ENCODE measurements at places on chromosomes 6 and 20.

DNA sequence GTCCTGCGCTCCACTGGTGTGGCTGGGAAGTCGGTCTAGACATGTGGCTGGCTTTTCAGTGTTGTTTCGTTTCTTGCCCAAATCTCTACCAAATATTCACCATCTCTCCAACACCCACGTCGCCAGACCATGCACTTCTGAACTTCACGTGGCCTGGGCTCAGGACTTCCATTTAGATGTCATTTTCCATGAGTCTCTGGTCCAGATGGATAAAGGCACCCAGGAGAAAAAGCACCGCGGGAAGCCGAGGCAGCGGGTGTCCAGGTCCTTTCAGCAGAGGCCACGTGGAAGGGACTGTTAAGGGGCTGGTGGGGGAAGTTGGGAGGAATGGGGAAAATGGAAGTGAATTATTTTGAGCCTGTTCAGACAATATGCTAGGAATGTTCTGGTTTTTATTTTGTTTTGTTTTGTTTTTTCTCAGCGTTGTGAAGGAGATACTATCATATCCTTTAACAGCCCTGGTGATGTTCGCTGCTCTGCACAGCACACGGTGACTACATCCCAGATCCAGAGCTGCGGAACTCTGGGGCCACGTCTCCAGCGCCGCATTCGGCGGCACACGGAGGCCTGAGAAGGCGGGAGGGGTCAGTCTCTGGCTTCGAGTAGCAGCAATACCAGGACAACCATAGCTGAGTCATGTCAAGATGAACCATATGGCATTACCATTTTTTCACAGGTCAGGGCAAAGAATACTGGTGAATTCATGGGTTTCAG lies 230.3 kb downstream of the THBS2 start:
- DNase-seq: no peak

DNA sequence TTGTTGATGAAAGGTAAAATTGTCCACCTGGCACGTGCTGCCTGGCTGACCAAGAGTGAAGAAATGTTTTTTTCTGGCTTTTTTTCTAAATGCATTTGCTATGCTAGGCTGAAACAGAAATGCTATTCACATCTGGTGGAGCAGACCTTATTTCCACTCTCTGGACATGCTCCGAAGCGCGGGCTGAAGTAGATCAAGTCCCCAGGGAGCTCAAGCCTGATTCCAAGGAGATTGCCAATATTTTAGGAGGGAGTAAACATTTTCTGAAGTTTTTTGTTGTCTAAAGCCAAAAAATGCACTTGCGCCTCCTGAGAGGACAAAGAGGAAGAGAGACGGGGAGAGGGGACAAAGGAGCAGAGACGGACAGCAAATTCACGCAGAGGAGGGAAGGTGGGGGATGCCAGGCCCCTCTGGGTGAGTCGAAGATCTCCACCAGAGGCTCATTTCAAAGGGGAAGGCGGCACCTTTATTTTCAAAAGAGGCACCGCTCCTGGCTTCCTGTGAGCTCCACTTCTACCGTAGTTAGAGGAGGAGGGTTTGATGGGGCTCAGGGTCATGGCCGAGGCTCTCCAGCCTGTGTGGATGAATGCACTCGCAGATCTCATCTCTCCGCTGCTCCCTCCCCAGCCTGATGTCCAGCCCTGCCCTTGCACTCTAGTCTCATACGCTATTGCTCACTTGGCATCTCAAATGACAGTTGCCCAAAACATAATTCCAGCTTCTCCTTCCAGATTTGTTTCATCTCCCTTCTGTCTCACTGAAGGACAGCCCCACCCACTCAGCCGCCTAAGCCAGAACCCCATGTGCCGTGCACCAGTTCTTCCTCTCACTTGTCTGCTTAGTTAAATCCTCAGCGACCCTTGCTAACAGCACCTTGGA lies 23.1 kb upstream of the SMOC2 start:
- no peak for DNase-seq

- no peak for DNase-seq
Observed at GRCh38 chr6:13767121-13767808, 47.1 kb downstream of the MCUR1 start.

DNA sequence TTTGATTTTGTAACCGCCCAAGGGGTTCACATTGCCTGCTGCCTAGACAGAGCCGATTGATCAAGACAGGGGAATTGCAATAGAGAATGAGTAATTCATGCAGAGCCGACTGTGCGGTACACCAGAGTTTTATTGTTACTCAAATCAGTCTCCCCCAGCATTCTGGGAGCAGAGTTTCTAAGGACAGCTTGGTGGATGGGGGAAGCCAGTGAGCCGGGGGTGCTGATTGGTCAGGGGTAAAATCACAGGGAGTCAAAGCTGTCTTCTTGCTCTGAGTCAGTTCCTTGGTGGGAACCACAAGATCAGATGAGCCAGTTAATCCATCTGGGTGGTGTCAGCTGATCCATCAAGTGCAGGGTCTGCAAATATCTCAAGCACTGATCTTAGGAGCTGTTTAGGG lies 60.0 kb upstream of the EZR start:
- no peak for DNase-seq

- DNase-seq: no peak
Observed at GRCh38 chr6:46899659-46900058, 22.1 kb downstream of the ADGRF5 start.

GRCh38 chr6:166952121-166952520 lies 4.2 kb downstream of the RNASET2 start:
- no peak for DNase-seq

DNA sequence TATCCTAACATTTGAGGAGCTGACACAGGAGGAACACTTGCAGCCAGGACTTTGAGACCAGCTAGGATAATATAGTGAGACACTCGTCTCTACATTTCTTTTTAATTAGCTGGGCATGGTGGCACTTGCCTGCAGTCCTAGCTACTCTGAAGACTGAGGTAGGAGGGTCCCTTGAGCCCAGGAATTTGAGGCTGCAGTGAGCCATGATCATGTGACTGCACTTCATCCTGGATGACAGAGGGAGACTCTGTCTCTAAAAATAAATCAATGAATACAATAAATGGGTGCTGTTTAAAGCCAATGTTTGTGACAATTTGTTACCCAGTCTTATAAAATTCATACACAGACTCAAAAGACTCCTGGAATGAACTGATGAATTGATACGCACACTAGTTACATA lies 1.8 kb upstream of the HLA-G start:
- no peak for DNase-seq

GRCh38 chr6:45881705-45882467 lies 133.8 kb downstream of the CLIC5 start:
- DNase-seq: no peak

- no peak for DNase-seq
Observed at GRCh38 chr20:57829805-57830514, 120.1 kb upstream of the PMEPA1 start.

GRCh38 chr20:9458138-9458796 lies 56.1 kb upstream of the LAMP5 start:
- DNase-seq: peak; percentile 7

DNA sequence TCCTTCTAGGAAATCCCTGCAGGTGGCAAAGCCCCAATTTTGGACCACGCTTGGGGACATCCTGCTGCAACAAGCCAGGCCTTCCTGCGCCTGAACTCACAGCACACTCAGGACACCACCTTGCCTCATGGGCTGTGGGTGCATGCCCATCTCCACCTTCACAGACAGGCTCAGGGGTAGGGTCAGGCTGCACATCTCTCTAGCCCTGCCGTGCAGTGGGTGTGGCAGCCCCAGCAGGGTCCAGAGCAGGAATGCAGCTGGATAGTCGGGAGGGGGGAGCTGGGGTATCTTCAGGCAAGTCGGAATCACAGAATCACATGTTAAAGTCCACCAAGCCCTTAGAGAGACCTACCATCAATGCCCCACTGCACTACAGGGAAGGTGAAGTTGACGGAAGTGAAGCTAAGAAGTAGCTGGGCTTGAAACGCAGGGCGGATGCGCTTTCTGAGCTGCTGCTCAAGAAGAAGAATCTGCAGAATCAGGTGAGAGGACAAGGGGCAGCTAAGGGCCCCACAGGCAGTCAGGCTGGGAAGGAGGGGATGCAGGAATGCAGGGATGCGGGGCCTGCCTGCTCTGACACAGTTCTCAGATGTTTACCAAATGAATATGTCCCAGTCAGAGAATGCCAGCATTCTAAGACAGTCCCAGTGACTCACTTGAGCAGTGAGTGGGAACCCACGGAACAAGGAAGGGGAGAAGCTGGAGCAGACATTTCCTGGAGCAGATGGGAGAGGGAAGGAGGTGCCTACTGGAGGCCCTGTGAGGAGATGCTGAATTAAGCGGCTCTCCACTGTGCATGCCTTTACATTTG lies 11.3 kb downstream of the SERPINB6 start:
- no peak for DNase-seq

DNA sequence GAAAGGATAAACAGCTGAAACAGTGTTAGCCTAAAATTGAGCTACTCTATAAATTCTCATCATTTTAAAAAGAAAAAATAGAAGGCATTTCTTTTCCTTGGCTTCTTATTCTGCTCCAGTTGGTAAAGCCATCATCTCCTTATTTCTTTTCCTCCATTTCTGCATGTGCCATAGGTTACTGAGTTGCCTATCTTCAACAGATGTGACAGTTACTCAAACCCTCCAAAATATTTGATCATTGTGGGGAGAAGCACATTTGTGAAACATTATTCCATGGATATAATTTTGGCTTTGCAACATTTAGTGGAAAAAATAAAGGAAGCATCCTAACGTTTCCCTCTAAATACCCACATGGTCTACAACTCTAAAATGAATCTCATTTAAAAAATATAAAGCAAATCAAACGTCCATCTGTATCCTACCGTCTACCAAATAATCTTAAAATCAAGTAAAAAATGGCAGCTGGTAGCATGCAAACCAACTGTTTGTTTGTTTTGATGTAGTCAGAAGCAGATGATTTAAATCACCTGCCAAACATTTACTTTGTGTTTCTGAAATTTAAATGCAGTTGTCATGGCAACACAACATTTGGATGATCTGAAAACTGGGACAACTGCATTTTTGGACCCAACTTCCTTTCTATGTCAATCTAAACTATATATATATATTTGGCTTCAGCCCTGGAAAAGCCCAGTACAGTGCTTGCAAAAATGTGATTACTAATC lies 16.8 kb upstream of the SNX9 start:
- no peak for DNase-seq

- DNase-seq: no peak
Observed at GRCh38 chr6:968791-969190, 275.9 kb upstream of the EXOC2 start.

DNA sequence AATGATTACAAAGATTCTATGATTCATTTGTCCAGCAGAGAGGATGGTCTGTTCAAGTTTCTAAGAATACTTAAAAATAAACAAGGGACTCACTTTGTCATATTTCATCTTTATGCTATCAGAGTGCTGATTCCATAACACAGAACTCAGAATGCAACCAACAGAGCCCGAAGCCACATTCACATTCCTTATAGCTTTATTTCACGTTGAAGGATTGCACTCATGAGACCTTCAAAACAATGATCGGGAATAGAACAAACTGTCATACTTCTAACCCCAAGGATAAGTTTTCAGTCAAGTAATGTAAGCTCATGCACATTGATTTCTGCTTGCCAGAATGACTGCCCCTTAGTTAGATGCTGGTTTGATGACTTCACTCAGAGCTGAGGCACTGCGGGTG lies 25.2 kb downstream of the FNDC1 start:
- DNase-seq: no peak

DNA sequence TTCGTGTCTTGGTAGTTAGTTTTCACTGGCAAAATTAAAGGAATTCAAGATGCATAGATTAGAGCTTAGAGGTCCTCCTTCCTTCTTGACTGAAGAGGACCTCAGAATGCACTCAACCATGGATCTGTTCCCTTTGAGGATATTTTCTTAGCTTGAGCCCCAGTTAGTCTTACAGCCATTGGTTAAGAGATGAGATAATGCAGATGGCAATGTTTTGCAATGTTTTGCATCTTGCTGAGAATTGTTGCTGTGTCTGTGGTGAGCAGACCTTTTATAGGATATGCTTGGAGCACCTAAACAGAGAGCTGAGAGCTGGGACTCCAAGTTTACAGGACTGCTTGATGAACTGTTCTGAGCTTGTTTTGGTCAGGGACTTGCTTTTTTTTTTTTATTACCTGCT lies 107.5 kb downstream of the TMEM170B start:
- no peak for DNase-seq

DNA sequence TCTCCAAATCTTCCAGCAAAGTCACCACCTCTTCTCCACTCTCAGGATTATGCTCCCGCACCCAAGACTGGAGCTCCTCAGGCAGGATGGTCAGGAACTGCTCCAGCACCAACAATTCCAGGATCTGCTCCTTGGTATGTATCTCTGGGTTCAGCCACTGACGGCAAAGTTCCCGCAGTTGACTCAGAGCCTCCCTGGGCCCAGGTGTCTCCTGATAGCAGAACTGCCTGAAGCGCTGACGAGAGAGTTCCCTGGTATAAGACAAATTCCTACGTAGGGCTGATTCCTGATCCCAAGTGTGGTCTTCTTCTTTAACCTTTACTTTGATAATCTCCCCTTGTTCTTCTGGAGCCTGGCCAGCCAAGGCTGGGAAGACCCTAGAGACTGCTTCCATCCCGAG lies 60.6 kb downstream of the GPX5 start:
- no peak for DNase-seq
